ENCODE measurements at places on chromosomes 4 and X.

DNA sequence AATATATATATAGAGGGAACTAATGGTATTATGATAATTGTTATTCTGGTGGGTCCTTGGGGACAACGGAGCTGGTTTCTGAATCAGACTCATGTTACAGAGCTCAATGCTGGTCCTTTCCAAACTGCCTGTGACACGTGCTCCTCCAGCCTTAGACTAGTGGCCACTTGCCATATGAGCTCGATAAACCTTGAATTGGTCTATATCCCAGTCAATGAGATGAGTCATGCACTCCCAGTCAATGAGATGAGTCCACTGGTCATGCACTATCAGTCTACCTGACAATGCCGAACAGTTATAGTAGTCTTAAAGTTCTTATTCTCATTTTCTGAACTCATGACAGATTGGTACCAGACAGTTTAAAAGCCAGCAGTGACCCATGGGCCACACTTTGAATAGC lies 325.2 kb downstream of the LDB2 start:
- DNase-seq = no peak

GRCh38 chrX:38165023-38165422 lies 55.6 kb downstream of the SRPX start:
- no peak for DNase-seq

GRCh38 chr4:111230265-111230664 lies 607.4 kb upstream of the PITX2 start:
- peak; percentile 16 for DNase-seq

DNA sequence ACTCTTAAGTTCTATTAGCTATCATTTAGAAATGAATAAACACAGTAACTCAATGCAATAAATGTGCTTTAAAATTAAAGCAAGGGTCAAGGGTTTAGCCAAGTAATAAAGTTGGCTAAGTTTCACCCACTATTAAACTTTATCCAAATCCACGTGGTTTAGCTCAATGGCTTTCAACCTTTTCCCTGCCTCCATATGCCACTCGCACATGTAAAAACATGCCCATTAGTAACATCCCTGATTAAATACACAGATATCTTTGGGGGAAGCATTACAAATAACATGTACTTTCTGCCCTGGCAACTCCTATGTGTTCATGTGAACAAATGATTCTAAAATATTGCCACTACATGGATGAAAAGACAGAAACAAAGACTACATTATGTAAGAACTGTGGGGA lies 130.8 kb downstream of the ZAR1 start:
- no peak for DNase-seq

- DNase-seq = peak; percentile 30
Measured at GRCh38 chr4:67531379-67531962, 13.8 kb downstream of the CENPC start.

DNA sequence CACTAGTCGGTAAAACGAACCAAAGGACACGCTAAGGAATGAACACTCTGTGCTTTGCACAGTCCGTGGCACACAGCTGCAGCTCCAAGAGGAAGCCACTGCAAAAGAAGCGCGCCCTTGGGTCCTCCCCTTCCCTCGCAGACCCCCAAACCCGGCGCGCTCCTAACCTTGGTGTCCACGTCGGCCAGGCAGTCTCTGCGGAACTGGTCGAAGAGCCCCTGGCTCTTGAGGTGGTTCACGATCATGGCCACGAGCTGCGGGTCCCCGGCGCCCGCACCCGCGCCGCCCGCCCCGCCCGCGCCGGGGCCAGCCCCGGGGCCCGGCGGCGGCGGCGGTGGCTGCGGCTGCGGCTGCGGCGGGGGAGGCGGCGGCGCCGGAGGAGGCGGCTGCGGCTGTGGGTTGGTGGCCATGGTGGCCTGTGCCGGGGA lies 333 bp downstream of the BOD1L1 start:
- DNase-seq = peak; percentile 14

GRCh38 chrX:10828036-10828435 lies 207.7 kb upstream of the MID1 start:
- DNase-seq = no peak

GRCh38 chr4:16194214-16194613 lies 32.1 kb downstream of the TAPT1 start:
- peak; percentile 42 for DNase-seq

- DNase-seq = no peak
Measured at GRCh38 chr4:186201535-186202230, 10.3 kb downstream of the CYP4V2 start.

GRCh38 chrX:13721819-13722519 lies 12.5 kb downstream of the TRAPPC2 start:
- peak; percentile 81 for DNase-seq

- no peak for DNase-seq
Measured at GRCh38 chr4:153433754-153434105, 32.4 kb upstream of the TMEM131L start.

DNA sequence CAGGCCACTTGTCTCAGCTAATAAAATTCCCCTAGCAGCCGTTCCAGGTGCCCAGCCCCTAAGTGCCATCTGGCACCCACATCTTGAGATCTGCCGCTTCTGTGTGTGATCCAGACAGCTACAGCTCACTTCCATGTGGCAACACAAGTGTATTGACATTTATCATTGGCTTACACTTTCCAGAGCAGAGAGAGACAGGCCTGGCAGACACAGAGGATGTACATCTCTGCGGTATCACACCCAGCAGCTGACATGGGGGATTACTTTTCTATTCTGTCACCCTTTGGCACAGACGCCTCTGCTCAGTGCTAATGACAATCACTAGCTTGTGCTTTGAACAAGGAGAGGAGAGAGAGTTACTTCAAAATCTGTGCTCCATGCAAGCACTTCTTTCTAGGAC lies 195.9 kb downstream of the KDR start:
- peak; percentile 82 for DNase-seq

- no peak for DNase-seq
Measured at GRCh38 chr4:58477950-58478349, 1367.8 kb upstream of the IGFBP7 start.

- DNase-seq = peak; percentile 10
Measured at GRCh38 chr4:141142423-141142822, 9.2 kb upstream of the RNF150 start.

DNA sequence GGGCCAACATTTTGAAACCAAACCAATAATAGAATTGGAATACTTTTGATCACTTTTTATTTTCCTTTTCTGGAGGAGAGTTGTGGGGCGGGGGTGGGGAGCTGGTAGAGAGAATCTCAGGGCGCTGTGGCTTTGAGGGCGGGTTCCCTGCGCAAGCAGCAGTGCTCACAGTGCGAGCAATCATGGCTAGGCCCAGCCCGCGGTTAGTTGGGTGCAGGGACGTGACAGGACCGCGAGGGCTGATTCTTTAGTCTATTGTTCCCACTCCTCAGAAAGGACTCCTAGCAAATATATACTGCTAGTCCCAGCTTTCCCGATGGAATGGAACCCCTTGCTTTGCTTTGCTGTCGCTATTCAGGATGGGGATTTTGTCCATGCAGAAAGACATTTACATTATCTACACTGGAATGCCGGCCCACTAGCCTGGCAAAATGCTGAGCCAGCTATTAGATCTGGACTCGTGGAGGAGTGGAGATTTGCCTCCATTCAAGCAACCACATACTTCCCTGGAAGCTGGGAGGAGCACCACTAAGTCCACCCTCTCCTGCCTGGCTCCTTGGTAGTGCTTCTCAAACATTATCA lies 23.9 kb upstream of the APLN start:
- no peak for DNase-seq

DNA sequence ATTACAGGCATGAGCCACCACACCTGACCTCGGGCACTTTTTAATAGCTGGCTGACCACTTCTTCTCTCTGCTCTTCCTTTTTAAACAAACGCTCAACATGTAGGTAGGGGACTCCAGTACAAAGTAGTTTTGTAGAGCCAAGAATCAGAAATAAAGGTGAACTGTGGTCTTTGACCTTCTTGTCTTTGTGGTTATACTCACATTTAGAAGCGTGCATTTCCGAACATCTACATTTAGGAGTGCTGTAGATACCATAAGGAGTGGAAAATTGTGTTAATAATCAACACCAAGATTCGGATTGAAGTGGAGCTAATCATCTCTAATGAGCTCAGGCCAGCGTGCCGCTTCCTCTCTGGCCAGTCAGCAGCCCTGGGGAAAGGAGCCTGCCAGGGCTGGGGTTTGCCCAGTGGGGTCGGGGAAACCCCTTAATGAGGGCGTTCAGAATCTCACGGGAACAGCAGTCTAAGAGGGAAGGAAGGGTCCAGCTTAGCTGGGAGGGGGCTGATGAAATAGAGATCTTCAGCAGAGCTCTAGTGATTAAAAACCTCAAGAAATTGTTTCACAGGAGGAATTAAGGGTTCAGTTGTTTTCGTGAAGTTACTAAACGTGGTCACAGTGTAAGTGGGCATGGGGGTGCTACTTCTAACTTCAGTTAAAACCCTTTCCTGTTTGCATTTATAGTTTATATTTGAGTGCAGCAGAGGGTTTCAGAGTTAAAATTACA lies 81.2 kb downstream of the GAB1 start:
- no peak for DNase-seq

DNA sequence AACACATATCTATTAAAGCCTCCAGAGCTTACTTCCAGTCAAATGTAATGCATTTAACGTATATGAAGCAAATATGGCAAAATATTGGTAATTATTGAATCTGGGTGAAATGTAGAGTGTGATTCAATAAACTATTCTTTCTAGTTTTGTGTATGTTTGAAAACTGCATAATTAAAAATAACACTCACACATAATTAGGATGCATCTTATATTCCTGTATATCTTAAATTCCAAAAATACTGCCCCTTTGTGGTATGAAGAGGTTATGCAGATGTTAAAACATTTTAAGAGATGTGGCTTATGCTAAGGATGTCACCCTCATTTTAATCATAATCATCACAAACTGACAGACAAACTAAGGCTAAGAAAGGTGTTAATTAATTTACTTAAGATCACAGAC lies 182.9 kb downstream of the COX18 start:
- DNase-seq = peak; percentile 8

GRCh38 chrX:48703642-48704481 lies 7.3 kb downstream of the SUV39H1 start:
- no peak for DNase-seq

DNA sequence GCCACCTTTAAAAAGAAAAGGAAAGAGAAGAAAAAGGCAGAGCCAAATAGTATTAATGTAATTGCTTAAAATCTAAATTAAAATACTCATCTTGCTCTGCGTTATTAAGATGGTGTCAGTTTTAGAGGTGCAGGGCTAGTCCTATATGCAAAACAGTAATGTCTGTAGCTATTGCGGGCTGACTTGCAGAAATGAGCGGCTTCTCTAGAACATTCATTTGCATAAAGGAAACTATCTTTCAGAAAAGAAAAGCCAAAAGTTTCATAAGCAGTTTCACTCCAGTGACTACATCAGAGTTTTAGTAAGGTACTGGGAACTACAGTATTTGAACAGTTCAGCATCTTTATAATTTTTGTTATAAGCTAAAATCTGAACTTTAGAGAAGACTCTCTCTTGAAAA lies 6.0 kb downstream of the SMAD1 start:
- no peak for DNase-seq

- DNase-seq = no peak
Measured at GRCh38 chrX:24215272-24215671, 65.7 kb downstream of the ZFX start.

DNA sequence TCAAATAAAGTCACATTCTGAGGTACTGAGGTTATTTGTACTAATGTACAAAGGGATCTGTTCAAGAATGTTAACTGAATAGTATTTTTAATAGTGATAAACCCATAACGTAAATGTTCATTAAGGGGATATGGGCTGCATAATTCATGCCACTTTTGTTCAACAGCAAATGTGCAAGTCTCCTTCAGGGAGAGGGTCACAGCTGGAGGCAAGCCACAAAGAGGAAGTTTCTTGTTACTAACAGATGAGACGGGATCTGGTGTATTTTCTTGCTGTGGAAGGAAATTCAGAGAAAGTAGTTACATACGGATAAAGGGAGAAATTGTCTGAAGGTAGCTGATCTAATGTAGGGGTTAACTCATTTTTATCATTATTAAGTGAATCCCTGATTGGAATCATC lies 10.0 kb downstream of the ZFP42 start:
- DNase-seq = no peak

DNA sequence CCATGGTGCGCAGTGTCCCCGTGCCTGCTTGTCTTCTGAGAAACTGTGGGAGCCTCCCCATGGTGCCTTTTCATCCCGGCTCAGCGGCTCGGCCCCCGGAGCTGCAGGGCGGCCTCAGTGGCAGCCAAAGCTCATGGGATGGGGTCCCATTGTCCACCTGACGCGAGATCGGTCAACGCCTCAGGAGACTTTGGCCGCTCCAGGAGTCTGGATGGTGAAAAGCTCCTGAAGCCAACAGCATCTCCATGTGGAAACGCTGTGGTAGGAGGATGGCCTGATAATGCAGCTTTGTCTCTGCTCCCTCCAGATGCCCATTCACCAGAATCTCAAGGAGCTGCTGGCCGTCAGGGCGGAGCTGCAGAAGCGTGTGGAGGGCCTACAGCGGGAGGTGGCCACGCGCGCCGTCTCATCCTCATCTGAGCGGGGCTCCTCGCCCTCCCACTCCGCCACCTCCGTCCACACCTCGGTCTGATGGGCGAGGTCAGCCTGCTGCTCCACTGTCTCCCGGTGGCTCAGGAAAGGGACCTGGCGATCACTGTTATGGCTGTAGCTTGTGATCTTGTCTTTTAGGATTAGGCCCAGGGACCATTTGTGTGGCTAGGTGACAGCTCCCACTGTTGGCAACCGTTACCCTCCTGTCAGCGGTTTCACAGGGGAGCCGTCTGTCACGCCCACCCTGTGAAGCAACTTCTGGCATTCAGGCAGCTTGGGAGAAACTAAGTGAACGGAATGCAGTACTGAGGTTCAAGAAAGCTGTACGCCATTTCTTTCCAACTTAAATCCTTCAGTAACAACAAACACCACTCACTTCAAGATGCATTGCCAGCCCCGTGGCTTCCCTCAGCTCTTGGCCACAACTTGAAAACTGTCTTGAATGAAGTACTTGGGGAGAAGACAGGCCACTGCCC lies 69.3 kb downstream of the MTMR1 start:
- no peak for DNase-seq

GRCh38 chr4:155667222-155667567 lies 547 bp downstream of the GUCY1A1 start:
- peak; percentile 13 for DNase-seq
